Stimulated activated naive CD8-positive, alpha-beta T cell treated with anti-CD3 and anti-CD28 coated beads, Interleukin-15, Interleukin-2, amounts not matched to agents 100 U/mL and 50 U/mL, for 24 hours (primary cell): ENCODE measurements at places on chromosomes 16 and 17.

DNA sequence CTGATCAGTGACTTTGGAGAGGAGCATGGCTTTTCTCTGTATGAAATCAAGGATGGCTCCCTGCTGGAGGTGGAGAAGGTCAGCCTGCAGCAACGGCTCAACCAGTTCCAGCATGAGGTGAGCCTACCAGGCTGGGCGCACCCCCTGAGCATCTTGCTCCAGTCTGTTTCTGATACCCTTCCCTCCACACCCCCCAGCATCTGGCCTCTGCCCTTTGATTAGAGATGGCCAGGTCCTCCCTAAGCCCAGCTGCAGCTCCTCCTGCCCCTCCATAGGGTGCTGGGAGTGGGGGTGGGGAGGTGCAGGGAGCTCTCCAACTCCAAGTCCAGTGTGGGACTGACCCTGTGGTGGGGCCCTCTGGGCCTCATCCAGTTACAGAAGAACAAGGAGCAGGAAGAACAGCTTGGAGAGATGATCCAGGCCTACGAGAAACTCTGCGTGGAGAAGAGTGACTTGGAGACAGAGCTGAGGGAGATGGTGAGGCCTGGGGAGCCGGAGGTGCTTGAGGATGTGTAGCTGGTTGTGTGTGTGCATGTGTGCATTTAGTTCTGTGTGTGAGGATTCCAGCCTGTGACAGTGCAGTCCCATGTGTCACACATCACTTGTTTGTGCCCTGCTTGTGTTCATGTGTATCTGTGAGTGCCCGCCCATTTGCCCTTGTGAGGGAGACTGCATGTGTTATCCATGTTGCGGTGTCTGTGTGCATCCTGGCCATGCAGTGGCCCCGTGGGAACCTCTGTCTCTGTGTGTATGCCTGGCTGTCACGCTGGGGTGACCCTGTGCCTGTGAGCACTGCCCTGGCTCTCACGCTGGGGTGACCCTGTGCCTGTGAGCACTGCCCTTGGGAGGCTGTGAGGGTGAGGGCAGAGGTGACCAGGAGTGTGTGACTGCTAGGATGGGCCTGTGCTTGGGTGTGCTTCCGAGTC, 3.0 kb downstream of the TBKBP1 start:
- DNase-seq = no peak

DNA sequence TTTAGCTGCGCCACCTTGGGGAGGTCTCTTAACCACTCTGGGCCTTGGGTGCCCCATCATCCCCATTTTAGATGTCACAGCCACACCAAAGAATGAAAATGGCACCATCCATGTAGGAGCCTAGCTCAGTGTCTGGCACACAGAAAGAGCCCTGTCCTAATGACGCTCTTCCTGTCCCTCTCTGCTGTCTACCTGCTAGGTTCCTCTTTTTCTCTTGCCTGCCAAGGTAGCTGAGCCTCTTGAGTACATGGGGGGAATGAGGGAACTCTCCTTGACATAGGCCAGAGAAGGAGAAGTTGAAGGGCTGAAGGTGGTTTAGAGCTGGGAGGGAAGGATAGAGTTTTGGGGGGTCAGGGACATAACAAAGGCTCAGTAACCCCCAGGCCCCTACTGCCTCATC, 1.8 kb downstream of the RUNDC3A start:
- DNase-seq = no peak

DNA sequence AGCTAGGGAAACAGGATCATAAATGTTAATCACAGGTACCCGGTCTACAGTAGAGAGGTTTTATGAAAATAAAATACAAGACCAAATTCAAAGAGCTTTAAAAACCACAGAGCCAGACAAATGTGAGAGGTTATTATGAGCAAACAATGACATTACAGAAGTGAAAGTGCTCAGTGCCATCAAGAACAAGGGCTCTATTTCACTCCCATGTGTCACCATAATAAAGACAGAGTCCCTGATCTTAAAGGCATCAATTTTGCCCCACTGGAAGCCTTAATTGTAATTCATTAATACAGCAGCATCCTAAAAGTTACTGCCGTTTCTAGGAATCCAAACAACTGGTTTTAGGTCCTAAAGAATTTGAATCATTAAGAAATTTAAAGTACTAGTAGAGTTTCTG, 43.7 kb upstream of the CDRT4 start:
- no peak for DNase-seq

- DNase-seq = no peak
Observed at GRCh38 chr17:49914664-49915063, 54.3 kb upstream of the DLX4 start.

- DNase-seq = peak; percentile 67
Observed at GRCh38 chr16:68760671-68761275, 23.7 kb downstream of the CDH1 start.

DNA sequence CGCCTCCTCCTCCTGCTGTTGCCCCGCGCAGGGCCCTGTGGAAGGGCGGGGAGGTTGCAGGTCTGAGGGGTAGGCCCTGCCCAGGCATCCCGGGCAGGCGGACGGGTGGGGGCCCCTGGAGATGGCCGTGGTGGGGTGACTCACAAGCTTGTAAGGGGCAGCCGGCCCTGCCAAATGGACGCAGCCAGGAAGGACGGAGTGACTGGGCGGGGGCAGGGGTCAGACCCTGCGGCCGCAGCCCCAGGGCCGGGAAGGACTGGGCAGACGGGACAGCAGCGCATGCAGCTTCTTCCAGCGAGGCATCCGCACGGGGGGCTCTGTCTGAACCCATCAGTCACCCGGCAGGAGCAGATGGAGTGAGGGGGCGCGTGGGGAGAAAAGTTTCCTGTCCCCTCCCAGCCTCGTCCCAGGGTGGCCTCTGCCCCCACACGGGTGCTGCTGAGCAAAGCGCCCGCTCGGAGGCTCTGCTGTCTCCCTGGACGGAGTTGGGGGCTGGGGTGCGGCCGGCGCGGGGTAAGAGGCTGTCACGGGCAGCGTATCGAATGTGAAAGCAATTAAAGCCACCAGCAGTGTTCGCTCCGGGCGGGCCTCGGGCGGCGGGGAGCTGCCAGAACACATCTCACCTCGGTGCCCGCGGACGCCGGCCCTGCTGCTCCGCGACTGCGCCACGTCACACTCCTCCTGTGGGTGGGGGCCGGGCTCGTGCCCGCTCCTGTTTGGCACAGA, 5.4 kb upstream of the PRR35 start:
- no peak for DNase-seq

- DNase-seq = no peak
Observed at GRCh38 chr17:56142781-56143180, 10.5 kb upstream of the ANKFN1 start.

GRCh38 chr17:35104844-35105450, 14.7 kb downstream of the RAD51D start:
- DNase-seq = no peak

GRCh38 chr17:80146121-80147034, 550 bp downstream of the EIF4A3 start:
- DNase-seq = no peak

DNA sequence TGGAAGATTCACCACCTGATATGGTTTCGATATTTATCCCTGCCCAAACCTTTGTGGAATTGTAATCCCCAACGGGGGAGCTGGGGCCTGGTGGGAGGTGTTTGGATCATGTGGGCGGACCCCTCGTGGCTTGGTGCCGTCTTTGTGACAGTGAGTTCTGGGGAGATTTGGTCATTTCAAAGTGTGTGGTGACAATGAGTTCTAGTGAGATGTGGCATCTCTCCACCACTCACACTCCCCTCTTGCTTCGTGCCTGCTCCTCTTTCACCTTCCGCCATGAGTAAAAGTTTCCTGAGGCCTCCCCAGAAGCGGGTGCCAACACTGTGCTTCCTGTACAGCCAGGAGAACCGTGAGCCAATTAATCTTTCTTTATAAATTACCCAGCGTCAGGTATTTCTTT, 9.7 kb downstream of the CCDC57 start:
- DNase-seq = peak; percentile 50

DNA sequence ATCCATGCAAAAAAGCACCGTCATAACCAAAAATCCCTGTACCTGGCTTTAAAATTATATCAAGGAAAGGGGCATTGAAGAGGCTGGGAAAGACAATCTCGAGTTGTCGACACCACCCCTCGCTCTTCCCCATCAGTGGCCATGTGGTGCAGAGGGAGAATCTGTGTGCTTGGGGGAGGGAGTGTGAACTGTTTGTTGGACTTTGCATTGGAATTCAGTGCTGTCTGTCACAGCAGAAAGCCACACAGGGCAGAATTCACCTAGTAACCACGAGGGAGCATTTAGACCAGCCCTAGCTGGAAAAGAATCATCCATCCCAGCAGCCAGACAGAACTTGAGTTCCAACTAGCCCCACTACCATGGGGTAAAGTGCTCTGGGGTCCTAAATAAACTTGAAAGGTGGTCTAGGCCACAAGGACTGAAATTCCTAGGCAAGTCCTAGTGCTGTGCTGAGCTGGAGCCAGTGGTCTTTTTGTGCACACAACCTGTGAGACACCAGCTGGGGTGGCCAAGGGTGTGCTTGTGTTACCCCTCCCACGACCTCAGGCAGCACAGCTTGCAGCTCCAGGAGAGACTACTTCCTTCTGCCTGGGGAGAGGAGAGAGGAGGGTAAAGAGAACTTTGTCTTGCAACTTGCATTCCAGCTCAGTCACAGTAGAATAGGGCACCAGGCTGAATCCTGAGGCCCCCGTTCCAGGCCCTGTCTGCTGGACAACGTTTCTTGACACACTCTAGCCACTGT, 11.5 kb upstream of the CEP112 start:
- DNase-seq = no peak

DNA sequence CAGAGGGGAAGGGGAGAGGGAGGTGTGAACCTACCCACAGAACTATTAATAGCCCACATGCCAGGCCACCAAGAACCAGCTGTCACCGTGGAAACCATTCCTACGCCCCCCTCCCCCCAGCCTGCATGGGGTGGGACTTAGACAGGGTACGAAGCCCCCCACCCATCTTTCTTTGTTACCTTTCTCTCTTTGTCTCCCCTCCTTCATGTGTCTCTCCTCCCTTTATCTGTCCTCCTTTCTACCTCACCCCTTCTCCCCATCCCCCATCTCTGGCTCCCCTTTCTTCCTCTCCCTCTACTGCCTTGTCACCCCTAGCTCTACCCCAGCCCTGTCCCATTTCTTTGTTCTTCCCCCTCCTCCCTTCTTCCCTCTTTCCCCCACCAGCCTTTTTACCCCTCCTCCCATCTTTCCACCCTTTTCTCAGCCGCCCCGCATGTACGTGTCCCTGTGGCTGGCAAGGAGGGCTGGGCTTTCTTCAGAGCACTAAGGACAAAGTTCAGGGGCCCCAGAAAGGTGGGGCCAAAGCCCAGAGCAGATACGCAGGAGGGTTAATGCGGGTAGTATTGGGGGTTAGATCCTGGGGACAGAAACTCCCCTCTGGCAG, 8.0 kb downstream of the THRA start:
- DNase-seq = no peak

GRCh38 chr17:77441130-77441920, 300.6 kb downstream of the SEC14L1 start:
- DNase-seq = peak; percentile 77

DNA sequence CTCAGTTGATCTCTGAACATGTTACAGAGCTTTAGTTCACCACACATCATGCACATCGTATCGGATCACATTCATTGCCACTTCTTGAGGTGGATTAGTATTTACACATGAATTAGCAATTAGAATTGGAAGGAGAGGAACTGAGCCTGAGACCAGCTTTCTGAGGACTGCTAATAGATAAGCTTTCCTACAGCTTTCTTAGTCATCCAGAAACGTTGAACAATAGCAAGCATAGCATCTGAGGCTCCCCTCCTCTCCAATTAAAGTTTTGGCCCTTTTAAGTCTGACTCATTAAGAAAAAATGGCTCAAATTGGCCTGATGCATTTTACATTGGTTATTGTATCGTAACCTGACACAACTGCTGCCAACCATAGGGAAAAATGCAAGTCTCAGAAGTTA, 1130.4 kb downstream of the CDH8 start:
- DNase-seq = no peak

GRCh38 chr17:82297280-82297713, 20.1 kb downstream of the CD7 start:
- DNase-seq = peak; percentile 91

GRCh38 chr16:23229714-23230113, 47.2 kb downstream of the SCNN1G start:
- no peak for DNase-seq

GRCh38 chr17:77382356-77382911, 241.7 kb downstream of the SEC14L1 start:
- DNase-seq = peak; percentile 60

DNA sequence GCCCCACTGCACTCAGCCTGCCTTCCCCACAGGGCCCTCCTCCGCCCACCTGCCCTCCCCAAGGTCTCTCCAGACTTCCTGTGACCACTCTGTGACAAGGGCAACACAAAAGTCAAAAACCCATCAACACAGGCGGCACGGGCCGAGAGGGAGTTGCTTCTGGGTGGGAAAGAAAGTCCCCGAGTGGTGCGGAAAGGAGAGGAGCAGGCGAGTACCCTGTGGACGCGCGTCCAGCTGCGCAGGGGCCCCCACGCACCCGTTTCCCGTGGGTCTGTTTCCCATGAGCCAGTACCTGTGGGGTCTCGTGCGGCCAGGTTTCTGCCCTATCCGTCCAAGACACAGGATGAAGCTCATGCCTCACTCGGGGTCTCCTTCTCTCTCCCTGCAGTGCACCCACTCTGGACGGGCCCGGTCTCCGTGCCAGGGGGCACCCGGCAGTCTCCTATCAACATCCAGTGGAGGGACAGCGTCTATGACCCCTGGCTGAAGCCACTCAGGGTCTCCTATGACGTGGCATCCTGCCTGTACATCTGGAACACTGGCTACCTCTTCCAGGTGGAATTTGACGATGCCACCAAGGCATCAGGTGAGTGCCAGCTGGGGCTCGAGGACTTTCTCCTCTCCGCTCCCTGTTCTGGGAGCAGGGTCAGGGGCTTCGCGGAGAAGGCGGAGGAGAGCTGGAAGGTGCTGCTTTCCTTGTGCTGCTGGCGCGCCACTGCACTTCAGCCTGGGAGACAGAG, 12.2 kb downstream of the CD2BP2 start:
- DNase-seq = no peak

- no peak for DNase-seq
Observed at GRCh38 chr16:12348733-12349704, 372.5 kb downstream of the SNX29 start.

GRCh38 chr17:50171371-50172071, 5.7 kb downstream of the SGCA start:
- DNase-seq = no peak

DNA sequence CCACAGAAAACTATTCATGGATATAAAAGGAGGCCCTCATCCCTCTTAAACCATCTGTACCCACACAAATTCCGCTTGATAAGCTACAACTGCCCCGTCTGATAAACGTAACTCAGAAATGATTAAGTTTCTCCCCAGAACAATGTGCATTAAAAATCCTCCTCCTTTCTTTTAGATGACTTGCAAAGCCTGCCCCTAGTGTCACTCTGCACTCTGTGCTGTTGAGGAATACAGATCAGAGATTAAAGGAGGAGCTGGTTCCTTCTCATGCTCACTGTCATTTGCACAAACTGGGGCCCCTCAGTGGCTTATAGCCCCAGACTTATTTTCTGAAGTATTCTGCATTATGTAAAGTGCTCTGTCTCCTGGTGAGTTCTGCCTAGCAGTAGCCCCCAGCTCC, 33.3 kb downstream of the CDRT15 start:
- DNase-seq = no peak

DNA sequence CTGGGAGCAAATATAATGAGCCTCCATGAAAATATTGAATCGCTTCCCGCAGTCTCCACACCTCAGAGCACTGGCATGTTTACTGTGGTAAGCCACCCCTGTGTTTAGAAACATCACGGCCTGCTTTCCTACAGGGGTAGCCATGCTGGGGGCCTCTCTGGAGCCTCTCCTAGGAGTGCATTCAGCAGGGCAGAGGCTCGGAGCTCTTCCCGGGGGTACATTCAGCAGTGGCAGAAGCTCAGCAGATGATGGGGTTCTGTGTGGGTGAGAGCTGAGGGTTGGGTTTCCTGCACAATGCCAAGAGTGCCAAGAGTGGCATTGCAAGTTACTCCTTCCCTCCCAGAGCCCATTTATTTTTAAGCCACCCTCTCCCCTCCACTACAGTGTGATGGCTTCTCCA, 386.6 kb downstream of the SEC14L1 start:
- no peak for DNase-seq
